Cerebellar nuclear complex (tissue), 1 donor: ENCODE measurements at places on chromosomes 6 and 20.

DNA sequence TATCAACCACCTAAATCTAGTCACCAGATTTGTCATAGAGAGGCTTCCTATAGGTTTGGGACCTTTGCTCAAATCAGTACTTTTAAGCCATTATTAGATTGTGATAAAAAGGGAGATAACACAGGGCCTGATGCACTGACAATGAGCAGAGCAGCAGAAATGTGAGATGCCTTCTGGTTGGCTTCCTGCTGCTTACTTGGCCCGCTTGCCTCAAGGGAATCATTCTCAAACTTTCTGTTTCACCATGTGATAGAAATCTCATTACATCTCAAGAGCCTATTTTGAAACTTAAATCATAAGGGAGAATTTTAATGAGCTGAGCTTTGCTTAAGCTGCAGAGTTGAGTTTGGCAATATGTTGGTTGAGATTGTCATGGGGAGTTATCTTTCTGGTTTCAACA, 606.0 kb downstream of the DHX35 start:
- no peak for DNase-seq

GRCh38 chr6:3390698-3391097, 66.2 kb downstream of the SLC22A23 start:
- no peak for DNase-seq

DNA sequence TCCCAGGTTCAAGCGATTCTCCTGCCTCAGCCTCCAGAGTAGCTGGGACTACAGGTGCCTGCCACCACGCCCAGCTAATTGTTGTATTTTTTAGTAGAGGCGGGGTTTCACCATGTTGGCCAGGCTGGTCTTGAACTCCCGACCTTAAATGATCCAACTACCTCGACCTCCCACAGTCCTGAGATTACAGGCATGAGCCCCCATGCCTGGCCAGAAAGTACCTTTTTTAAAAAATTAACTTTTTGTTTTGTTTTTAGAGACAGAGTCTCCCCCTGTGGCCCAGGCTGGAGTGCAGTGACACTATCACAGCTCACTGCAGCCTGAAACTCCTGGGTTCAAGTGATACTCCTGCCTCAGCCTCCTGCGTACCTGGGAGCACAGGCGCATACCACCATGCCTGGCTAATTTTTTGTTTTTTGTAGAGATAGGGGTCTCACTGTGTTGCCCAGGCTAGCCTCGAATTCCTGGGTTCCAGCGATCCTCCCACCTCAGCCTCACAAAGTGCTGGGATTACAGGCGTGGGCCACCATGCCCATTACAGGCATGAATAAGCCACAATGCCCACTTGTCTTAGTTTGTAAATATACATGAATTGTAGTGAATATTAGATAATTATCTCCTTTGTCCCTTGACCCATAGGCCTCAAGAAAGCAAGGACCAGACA, 17.4 kb upstream of the EEF1A1 start:
- DNase-seq: no peak

DNA sequence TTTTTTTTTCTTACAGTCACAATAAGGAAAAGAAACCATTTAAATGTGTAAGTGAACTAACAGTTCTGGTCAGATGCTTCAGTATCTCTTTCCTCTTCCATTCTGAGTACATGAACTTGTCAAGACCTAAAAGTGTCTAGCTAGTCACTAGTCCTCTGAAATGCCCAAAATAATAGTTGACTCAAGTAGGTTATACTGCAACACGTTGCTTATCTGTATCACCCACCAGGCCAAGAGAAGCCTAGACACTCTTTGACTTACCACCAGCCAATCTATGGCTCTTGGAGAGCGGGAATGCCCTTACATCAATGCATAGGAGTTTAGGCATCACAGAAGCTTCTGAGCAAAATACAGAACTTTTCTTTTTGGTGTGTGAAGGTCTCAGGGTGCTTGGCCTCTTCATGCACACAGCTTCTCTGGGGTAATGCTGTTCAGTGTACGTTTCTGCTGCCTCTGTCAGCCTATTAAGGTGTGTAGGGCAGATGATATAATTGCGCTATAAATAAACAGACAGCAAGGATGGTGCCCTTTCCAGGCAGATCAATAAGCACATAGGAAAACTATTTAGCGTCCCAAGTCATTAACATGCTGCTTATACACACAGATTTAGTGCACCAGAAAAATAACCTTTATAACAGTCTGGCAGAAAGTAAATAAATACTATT, 7.8 kb upstream of the GFOD1 start:
- no peak for DNase-seq

- no peak for DNase-seq
These were observed 93.1 kb downstream of the HFE start for GRCh38 chr6:26180346-26180745.

- DNase-seq: no peak
These were observed 152.2 kb upstream of the SYNDIG1 start for GRCh38 chr20:24317224-24317623.

- DNase-seq: no peak
These were observed 8.5 kb downstream of the LRRC1 start for GRCh38 chr6:53803081-53803860.

GRCh38 chr6:132354517-132355167, 46.6 kb downstream of the MOXD1 start:
- no peak for DNase-seq

GRCh38 chr6:132960720-132961119, 146.4 kb downstream of the RPS12 start:
- no peak for DNase-seq

- no peak for DNase-seq
These were observed 1365.7 kb upstream of the GJE1 start for GRCh38 chr6:140766999-140767398.

DNA sequence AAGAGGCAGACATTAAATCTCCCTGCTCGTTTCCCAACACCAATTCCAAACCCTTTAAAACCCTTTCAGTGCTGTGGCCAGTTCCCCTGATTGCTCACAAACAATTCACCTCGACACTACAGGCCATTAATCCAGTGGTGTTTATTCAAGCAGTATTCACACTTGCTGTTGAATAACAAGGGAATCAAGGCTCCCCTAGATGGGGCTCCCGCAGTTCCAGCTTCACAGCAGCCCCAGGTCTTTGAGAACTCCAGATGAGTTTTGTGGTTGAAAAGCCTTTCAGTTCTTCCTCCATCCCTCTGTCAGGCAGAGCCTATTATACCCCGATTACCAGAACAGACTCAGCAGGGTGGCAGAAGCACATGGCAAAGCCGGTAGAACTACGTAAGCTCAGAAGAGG, 36.2 kb downstream of the JAG1 start:
- no peak for DNase-seq
